ENCODE measurements at places on chromosomes 16 and 17.

DNA sequence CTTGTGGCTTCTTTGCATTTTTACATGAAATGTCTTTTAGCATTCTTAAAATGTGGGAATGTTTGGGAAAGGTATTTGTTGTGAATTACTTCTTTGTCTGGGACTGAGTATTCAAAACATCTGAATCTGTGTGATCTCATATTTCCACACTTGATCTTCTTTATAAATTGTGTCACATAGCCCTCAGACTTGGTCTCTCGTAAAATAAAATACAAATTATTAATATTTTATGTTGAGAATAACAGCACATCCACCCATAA is 81.9 kb downstream of the TUBD1 start:
- DNase-seq, result no peak

GRCh38 chr17:31373150-31374093 is 18.1 kb upstream of the RAB11FIP4 start:
- DNase-seq, result no peak

DNA sequence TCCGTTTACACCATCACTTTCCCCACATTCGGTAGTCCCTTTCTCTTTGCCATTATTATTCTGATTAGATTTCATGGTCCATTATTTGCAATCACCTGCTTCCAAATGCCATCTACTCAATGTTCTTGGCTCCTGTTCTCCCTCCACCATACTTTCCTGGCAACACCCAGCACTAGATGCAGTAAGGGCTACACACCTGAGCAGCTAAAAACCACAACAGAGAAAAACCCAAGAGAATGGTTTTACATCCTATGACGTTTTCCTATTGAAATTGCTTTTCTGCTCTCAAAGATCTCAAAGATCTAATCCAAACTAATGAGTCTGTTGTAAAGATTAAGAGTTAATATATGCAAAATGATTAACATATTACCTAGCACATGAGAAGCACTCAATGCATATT is 441.3 kb downstream of the SHISA9 start:
- DNase-seq, result no peak

GRCh38 chr16:87851141-87851587 is 18.1 kb downstream of the SLC7A5 start:
- DNase-seq, result no peak

DNA sequence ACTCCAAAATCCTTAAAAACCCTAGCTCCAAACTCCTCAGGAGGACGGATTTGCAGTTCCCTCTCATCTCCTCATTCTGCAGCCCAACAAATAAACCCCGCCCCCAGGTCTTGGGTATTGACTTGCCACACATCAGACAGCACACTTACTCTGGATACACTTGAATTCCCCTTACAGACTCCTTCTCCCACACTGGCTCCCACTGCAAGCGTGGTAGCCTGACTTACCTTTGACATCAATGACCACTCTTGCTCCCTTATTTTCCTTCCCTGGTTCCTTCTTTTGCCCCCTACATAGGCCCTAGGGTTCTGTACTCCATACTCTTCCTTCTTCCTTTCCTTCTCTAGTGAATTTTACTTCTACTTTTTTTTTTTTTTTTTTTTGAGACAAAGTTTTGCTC is 7.5 kb downstream of the RFFL start:
- DNase-seq, result no peak

GRCh38 chr17:13420878-13421277 is 180.9 kb downstream of the HS3ST3A1 start:
- no peak for DNase-seq

GRCh38 chr17:9976283-9977179 is 71.5 kb upstream of the RCVRN start:
- DNase-seq, result no peak

- DNase-seq, result no peak
These were observed 43.3 kb upstream of the GINS3 start for GRCh38 chr16:58348986-58349385.

- peak; percentile 43 for DNase-seq
These were observed 23.3 kb upstream of the CDRT4 start for GRCh38 chr17:15490634-15491261.

DNA sequence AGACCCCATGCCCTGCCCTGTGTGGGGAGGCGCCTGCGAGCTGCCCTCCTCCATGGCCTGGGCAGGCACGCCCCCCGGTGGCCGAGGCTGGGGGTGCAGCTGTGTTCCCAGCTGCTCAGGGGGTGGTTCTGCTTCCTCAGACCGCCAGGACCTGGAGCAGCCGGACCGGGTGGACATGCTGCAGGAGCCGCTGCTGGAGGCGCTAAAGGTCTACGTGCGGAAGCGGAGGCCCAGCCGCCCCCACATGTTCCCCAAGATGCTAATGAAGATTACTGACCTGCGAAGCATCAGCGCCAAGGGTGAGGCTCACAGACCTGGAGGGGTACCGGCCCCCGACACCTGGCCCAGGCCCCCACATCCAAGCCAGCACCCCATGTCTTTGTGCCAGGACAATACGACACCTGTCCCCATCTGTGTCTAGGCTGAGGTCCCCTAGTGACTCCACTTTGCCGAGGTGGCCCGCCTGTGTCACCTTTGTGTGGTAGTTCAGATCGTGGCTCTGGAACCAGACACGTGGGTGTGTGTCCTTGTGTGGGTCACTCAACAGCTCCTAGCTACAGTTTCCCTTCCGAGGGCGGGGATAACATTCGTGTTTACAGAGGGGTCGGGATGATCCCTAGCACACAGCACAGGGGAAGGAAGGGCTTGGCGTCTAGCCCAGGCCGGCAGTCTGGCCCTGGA is 9.3 kb downstream of the GJD3 start:
- peak; percentile 78 for DNase-seq

- DNase-seq, result no peak
These were observed 18.0 kb downstream of the HS3ST3B1 start for GRCh38 chr17:14318918-14319205.

GRCh38 chr17:7136266-7136877 is 21.8 kb upstream of the ASGR2 start:
- DNase-seq, result peak; percentile 66

DNA sequence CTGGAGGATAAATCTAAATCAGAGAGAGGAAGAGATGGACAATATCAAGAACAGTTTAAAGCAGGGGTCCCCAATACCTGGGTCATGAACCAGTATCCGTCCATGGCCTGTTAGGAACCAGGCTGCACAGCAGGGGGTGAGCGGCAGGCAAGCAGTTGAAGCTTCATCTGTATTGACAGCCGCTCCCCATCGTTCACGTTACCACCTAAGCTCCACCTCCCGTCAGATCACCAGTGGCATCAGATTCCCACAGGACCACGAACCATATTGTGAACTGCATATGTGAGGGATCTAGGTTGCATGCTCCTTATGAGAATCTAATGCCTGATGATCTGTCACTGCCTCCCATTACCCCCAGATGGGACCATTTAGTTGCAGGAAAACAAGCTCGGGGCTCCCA is 226.5 kb downstream of the SLC39A11 start:
- no peak for DNase-seq

DNA sequence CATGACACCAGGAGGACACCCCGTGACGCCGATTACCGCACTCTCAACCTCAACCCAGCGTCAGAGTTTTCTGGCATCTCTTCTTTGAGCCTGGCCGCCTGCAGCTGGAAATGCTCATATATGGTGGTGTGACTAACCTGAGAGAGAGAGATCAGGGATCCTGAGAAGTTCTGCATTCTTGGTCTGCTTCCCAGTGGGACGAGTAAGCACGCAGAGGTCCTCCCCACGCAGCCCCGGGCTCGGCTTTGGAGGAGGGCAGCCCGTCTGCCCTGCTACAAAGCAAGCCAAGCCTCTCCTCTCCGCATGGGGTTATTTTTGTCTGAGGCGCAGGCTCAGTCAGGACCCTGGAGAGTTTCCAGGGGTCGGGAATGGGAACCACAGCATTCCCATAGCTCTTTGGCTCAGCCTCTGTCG is 16.5 kb downstream of the CRISPLD2 start:
- DNase-seq, result no peak

DNA sequence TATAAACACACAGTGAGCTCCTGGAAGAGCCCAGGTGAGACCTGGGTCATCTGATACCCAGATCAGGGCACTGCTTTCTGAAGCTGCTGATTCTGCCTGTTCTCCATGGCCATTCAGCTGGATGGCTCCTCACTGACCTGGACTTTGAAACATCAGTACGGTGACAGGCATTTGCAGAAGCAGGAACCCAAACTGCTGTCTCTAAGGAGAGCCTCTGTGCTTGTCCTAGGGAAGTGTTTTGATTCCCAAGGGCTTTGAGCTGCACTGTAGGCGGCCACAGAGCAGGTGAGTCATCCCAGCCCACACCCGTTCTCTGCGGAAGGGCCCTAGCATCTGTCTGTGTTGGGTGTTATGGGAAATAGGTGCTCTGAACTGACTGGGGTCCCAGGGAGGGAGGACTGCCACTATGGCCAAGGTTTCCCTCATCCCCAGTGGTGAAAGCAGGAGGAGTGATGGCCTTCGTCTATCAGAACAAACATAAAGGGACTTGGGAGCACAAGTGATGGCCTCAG is 60.7 kb upstream of the ADCY9 start:
- DNase-seq, result no peak

GRCh38 chr16:22163806-22164205 is 1.5 kb downstream of the SDR42E2 start:
- DNase-seq, result no peak

GRCh38 chr17:58269557-58270291 is 11.0 kb downstream of the MPO start:
- DNase-seq, result no peak

- no peak for DNase-seq
These were observed 17.3 kb downstream of the SOCS3 start for GRCh38 chr17:78342449-78343186.

GRCh38 chr16:3951861-3952736 is 71.6 kb upstream of the CREBBP start:
- DNase-seq, result no peak

- DNase-seq, result no peak
These were observed 5.2 kb upstream of the CCL13 start for GRCh38 chr17:34351096-34351495.

DNA sequence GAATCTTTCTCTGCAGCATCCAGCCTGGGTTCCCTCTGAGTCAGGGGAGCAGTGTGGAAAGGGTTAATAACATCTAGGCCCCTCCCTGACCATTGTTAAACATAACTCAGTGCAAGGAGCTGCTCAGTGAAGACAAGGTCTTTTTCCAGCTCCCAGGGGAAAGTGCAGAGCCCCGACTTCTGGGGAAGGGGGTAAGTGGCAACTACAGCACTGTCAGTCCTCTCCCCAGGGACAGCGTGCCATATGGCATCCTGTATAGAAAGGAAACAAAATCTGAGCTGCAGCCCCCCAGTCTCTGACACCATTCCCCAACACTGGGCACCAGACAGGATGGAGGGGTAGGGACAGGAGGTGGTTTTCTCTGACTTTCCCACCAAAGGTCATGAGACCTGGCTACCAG is 7.8 kb downstream of the MRPL27 start:
- no peak for DNase-seq

DNA sequence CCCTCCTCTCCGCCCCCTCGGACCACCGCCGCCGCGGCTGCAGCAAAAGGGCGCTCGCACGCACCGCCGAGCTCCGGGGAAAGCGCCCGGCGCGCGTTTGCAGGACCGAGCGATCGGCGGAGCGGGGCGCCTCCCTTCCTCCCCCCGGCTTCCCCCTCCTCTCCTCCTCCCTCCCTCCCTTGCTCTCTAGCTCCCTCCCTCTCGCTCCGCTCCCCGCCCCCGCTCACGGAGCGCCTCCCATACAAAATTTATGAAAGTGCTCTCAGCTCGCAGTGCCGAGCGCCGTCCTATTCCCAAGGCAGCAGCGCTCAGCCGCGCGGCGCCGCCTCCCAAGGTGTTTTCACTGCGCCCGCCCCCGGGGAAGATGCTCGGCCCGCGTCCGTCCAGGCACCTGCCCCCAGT is at the start of gene RTN4RL1:
Gene RTN4RL1 (minus strand): TSS at position 115 of the 402 bp plus-strand sequence. CDS start 469 bp downstream, outside the sequence.
- peak; percentile 30 for DNase-seq

DNA sequence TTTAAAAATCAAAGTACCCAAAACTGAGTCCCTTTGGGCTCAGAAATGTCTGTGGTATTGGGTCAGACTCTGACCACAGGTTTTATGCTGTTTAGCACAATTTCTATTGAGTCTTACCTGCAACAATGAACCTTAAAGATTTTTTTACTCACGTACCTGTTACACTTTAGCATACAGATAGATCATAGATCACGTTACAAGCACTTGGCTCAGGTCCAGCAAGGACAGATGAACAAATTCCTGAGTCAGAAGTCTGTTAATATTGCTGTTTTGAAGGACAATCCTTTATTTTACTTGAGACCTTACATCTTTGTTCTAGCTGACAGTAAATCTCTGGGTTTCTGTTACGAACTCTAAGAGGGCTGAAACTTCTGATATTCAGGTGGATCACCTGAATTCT is 12.8 kb downstream of the SLC7A6OS start:
- DNase-seq, result no peak

DNA sequence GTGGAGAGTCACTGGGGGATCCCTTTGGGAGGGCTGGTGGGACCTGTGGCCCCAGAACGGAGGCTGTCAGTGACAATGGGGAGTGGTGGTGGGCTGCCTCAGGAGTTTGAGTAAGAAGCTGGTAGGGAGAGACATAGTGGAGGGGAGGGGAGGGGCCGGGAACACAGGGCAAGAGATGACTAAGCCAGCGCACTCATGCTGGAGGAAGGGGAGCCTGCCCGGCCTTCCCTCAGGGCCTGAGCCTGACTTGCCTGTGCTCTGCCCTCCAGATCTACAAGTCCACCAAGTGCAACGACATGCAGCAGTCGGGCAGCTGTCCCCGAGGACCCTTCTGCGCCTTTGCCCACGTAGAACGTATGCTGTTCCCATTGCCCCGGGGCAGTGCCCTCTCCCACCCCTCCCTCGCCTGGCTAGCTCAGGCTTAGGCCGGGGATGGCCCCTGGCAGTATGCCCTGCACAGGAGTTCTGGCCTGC is 29.3 kb downstream of the UNC13D start:
- DNase-seq, result no peak

DNA sequence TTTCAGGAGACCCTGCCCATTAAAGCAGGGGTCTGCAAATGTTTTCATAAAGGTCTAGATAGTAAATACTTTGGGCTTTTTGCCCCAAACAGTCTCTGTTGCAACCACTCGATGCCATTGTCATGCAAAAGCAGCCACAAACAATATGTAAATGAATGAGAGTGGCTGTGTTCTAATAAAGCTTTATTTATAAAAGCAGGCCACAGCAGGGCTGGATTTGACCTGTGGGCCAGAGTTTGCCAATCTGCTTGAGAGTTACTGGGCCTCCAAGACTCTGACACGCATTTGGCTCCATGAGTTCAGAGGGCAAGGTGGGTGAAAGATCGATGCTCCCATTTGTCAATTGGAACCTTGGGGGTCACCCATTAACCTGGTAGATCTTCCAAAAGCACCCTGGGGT is 217.3 kb upstream of the SDK2 start:
- no peak for DNase-seq

DNA sequence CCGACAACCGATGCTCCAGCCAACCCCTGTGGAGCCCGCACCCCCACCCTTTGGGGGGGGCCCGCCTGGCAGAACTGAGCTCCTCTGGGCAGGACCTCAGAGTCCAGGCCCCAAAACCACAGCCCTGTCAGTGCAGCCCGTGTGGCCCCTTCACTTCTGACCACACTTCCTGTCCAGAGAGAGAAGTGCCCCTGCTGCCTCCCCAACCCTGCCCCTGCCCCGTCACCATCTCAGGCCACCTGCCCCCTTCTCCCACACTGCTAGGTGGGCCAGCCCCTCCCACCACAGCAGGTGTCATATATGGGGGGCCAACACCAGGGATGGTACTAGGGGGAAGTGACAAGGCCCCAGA is 17.9 kb downstream of the NGFR start:
- DNase-seq, result no peak

GRCh38 chr17:41588126-41588810 is 1.6 kb upstream of the KRT14 start:
- DNase-seq, result no peak
